SHP77 treated with DMSO at 0.1 percent for 48 hours (cell line): ENCODE measurements at places on chromosomes 12 and 14.

GRCh38 chr12:13628067-13628466 lies 353.3 kb downstream of the GRIN2B start:
- no peak for DNase-seq

- DNase-seq = no peak
Measured at GRCh38 chr12:11812586-11813437, 163.3 kb downstream of the ETV6 start.

GRCh38 chr12:32163596-32163995 lies 56.9 kb downstream of the BICD1 start:
- no peak for DNase-seq

DNA sequence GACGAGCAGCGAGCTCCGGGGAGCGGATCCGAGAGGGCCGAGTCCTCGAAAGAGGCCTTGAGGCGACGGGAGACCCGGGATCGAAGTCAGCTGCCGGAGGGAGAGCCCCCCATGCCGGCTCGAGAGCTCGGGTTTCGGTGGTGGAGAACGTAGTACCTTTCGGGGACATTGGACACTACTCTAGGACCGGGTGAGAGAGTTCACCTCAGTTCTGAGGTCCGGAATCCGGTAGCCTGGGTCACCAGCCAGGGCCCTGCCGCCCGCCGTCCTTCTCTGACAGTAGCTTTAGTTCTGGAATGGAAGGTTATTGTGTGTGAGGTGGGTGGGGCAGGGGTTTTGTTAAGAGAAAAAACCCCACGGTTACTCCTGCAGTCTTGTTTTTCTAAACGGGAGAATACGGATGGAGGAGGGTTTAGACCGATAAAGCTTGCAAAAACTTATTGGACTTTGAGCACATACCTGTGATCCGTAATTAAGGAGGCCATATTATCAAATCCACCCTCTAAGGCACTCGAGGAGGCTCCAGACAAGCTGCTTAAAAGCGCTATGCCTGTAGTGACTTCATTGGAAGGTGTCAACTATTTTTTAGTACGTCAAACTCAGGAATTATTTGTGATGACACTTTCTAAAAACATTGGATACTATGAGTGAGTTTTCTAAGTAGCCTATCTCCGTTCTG lies 765 bp downstream of the SCYL2 start:
- DNase-seq = no peak

- no peak for DNase-seq
Measured at GRCh38 chr12:116642683-116643082, 83.5 kb downstream of the MAP1LC3B2 start.

DNA sequence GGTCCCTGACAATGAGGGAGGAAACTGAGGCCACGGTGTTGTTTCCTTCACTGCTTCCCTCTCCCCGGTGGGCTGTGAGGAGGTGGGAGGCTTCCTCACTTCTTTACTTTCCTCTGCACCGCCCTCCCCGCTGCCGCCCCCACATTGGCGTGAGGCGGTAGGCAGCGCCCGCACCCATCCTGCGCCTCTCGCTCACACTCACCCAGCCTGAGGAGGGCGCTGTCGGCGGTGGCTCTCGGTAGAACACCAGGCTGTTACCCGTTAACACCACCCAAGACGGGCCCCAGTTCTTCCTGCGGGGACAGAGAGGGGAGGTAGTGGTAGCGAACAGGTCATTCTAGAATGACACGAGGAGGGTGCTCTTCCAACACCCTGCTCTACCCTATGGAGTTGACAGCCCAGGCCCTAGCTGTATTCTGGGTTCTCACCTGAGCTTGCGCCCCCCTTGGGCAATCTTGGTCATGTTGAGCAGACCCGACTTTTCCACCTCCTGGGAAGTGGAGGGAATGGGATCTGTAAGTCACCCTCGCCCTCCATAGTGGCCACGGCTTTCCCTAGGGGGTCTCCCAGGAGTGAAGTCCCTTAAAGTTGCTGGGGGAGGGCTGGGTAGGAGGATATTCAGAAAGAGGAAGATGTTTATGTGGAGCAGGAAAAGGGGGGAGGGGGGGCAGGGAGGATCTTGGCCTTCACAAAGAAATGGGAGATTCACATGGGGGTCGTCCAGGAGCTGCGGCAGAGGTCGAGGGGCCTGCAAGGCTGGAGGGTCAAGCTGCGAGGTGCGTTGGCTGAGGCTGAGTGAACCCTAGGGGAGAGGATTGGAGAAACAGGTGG lies 3.3 kb downstream of the ARHGAP9 start:
- no peak for DNase-seq

DNA sequence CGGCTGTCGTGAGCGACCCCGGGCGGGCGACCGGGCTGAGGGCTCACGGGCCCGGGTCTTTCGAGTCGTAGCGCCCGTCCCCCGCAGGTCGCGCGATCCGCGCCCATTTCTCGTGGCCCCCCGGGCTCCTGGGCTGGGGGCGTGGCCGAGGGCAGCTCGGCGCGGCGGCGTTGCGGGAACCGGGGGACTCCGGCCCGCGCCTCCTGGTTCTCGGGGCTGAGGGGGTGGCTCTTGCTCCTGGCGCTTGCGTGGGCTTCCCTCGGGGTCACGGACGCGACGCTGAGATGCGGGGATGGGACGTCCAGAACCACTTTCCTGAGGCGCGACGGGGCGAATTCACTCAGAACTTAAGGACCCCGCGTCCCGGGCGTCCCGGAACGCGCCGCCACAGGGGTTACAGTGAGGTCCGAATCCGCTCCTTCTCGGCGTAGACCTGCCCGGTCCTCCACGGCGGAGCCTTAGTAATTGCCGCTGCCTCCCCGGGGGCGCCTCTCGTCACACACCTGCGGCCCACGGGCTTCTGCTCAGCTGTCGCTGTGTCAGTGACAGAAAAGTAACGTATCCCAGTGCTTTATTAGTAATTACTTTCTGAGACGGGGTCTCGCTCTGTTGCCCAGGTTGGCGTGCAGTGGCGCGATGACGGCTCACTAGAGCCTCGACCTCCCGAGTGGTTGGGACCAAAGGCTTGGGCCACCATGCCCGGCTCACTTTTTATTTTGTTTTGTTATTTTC lies 606 bp downstream of the EP400 start:
- no peak for DNase-seq

DNA sequence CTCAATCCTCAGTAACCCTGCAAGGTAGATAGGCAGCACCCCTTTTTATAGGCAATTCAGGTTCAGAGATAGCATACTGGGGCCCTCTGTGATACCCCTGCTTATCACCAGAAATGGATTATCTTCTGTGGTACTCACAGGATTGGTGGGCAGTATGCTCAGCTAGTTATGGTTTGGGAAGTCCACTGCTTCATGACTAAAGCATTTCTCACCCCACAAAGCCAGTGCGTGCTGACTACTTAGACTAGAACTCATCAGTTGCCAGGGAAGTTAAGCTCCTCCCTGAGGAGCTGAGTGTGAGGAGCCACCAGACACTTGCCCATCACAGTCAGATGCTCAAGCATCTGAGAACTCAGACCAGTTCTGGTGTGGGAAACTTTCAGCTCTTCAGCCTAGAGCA lies 76.3 kb downstream of the SCAF11 start:
- DNase-seq = no peak

- DNase-seq = no peak
Measured at GRCh38 chr12:9349888-9350885, 142.0 kb upstream of the PZP start.

DNA sequence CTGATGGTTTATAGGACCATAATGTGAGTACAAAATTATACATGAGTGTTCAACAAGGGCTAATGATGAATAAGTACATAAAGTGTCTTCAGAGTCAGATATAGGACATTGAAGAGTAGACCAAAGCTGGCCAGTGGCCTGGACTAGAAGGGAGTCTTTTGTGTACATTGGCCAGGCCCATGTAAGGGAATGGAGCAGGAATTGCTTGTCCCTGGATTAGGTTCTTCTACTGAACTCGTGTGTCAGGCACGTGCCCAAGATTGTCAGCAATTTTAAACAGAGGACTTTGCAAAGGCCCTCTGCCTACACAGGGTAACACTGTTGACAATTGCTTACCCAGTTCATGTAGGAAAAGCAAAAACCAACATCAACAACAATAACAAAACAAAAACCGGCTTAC lies 196.0 kb upstream of the SEL1L start:
- no peak for DNase-seq

DNA sequence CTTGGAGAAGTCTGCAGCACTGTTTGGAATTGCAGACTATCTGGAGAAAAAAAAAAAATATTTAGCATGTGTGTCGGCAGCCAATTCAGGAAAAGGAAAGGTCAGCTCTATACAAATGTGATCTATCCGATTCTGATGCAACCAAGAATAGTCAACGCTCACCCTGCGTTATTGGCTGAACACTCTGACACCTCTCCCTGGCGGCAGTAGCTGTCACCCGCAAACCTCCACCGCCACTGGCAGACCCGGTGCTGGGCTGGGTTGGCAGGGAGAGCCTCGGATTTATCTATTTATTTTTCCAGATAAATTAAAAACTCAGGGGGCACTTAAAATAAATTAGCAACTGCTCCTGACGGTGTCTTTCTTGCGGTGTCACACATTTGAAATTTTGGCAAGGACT lies 409.7 kb downstream of the VRK1 start:
- DNase-seq = no peak

GRCh38 chr14:31950764-31951637 lies 126.1 kb upstream of the ARHGAP5 start:
- DNase-seq = peak; percentile 85

DNA sequence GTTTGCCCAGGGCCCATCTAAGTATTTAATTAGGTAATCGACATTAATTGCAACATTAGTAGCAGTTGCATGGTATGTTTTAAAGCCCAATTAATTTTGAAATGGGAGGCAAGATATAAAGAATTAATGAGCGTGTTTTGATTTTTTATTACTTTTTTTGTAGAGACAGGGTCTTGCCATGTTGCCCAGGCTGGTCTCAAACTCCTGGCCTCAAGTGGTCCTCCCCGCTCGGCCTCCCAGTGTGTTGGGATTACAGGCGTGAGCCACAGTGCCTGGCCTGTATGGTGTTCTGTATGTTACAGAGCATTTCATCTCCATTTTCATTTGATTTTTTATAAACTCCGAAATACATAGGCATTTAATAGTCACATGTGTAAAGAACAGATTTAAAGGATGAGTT lies 856 bp downstream of the GOLGA5 start:
- DNase-seq = no peak

GRCh38 chr14:43198465-43198864 lies 1308.6 kb downstream of the FSCB start:
- DNase-seq = no peak

GRCh38 chr12:4849115-4849541 lies 60.6 kb upstream of the KCNA1 start:
- DNase-seq = no peak

DNA sequence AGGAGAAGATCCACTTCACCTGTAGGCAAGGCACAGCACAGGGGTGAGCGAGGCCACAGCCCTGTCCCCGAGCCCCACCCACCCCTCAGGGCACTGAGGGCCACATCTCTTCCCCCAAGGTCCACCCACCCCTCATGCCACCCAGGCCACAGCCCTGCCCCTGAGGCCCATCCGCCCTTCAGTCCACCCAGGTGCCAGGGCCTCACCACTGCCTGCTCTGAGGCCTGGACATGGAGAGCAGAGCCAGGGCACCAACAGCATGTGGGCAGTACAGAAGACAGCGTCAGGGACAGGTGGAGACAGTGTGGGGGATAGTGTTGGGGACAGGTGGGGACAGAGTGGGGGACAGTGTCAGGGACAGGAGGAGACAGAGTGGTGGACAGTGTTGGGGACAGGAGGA lies 138.3 kb downstream of the TMEM121 start:
- no peak for DNase-seq

DNA sequence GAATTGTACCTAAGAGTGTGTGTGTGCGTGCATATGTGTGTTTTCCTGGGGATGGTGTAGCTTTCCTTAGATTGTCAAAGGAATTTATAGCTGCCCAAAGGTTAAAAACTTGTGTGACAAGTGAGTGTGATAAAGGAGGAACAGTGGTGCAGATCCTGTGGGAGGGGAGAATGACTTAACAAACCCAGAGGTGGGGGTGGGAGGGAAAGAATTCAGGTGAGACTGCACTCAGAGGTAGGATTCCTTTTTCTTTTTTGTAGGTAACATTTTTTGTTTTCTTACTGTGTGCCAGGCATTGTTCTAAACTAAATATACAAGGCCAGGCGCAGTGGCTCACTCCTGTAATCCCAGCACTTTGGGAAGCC lies 45.3 kb upstream of the SINHCAF start:
- DNase-seq = no peak

- DNase-seq = no peak
Measured at GRCh38 chr12:110234755-110235154, 46.3 kb upstream of the ATP2A2 start.

- DNase-seq = peak; percentile 23
Measured at GRCh38 chr14:55107766-55108554, 21.1 kb upstream of the LGALS3 start.

DNA sequence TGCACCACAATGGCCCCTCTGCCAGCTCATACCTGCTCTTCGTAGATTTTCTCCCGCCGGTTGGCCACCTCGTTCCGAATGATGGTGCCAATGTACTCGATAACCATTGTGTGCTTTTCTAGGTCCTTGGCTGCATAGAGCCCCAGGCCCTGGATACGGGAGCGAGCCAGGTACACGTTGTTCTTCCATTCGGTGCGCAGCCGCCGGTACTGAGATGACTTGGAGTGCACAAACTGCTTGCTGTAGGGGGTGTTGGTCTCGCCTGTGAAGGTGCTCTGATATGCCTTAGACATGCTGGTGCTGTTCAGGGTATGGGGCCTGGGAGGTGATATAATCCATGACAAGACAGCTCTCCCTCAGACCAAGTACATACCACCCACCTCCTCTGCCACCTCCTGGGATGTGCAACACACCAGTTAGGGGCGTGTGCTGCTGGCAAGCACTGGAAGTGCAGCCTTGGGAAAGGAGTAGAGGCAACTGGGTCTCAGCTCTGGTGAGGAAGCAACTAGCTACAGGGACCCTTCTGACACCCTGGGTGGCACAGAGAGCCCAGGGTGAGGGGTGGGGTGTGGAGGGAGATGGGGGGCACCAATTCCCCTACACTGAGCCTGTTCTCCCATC lies 4.1 kb upstream of the PRKAG1 start:
- no peak for DNase-seq

GRCh38 chr14:77275041-77275580 lies 4.1 kb upstream of the NGB start:
- no peak for DNase-seq

DNA sequence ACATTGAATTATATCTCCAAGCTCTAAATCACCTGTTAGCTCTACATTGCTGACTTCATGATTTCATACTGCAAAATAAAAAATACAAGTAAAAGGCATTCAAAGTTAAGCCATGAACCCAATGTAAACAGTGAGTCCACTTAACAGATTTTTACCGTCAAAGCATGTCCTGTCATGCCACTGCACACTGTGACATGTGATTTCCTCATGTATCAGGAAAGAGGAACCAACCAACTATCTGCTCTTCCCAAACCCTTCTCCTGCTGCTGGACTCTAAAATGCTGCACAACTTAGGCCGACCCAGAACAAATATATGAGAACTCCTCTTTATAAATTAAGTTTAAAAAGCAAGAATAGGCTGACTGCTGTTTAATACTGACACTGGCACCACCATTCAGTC lies 37.5 kb downstream of the TM7SF3 start:
- DNase-seq = no peak

GRCh38 chr12:89252284-89252683 lies 100.0 kb downstream of the DUSP6 start:
- no peak for DNase-seq

GRCh38 chr12:119715268-119715620 lies 47.3 kb downstream of the PRKAB1 start:
- DNase-seq = no peak
